ENCODE measurements at places on chromosomes 3 and 15. TPM values are rescaled to one million over a fixed set of nuclear protein-coding genes. Genes with fewer than 3 reads are reported as not detected.

The WDR49 gene
- not detected for total RNA-seq

The CCR9 gene
- not detected for total RNA-seq

The RBP2 gene
- not detected for total RNA-seq

The IL16 gene
- 6.7 TPM for total RNA-seq

The GP9 gene
- total RNA-seq, result not detected

The CYP8B1 gene
- not detected for total RNA-seq

The PLA2G4E gene
- total RNA-seq, result not detected

The CACNA1D gene
- total RNA-seq, result not detected

The IMPG2 gene
- total RNA-seq, result 0.17 TPM

The ADAMTSL3 gene
- 4.2 TPM for total RNA-seq

The ATP10A gene
- 20.8 TPM for total RNA-seq

The CHSY1 gene
- total RNA-seq, result 42.9 TPM

The SOX14 gene
- not detected for total RNA-seq

The ARL6IP5 gene
- total RNA-seq, result 134 TPM

The ZNF501 gene
- total RNA-seq, result 3.7 TPM

The MAPKAPK3 gene
- total RNA-seq, result 30.9 TPM

The POLQ gene
- total RNA-seq, result 0.09 TPM

The FGD5 gene
- total RNA-seq, result 1.8 TPM

The GRIP2 gene
- 0.17 TPM for total RNA-seq

The CFAP161 gene
- total RNA-seq, result not detected

The BLM gene
- 0.23 TPM for total RNA-seq

The ZXDC gene
- 16.1 TPM for total RNA-seq

The CCDC39 gene
- 0.23 TPM for total RNA-seq

The PGBD4 gene
- total RNA-seq, result 0.77 TPM

The NPAP1 gene
- total RNA-seq, result not detected

The TRH gene
- 0.85 TPM for total RNA-seq

The NCBP2 gene
- total RNA-seq, result 42.4 TPM

The TGM4 gene
- 0.17 TPM for total RNA-seq

The LSMEM2 gene
- not detected for total RNA-seq

The DNAH12 gene
- not detected for total RNA-seq

The NDN gene
- 201 TPM for total RNA-seq

The ZPLD1 gene
- total RNA-seq, result not detected

The OTOL1 gene
- not detected for total RNA-seq

The PSTPIP1 gene
- 0.85 TPM for total RNA-seq

The SEMA6D gene
- 4.8 TPM for total RNA-seq

The FGF7 gene
- 42.9 TPM for total RNA-seq

The LYZL4 gene
- total RNA-seq, result not detected

The WNT5A gene
- total RNA-seq, result 13.1 TPM

The SHISA5 gene
- 153 TPM for total RNA-seq

The CCDC54 gene
- not detected for total RNA-seq

The MON1A gene
- 8.9 TPM for total RNA-seq

The GPR27 gene
- not detected for total RNA-seq

The FBXO40 gene
- not detected for total RNA-seq

The VPS18 gene
- 30.7 TPM for total RNA-seq

The CFAP100 gene
- total RNA-seq, result not detected

The TMC3 gene
- under 0.01 TPM for total RNA-seq

The PIGB gene
- 16.0 TPM for total RNA-seq

The BUB1B gene
- 1.4 TPM for total RNA-seq

The ALAS1 gene
- 24.8 TPM for total RNA-seq

The SPATA12 gene
- not detected for total RNA-seq

The SNRPA1 gene
- 23.9 TPM for total RNA-seq

The SLC22A13 gene
- total RNA-seq, result not detected

Data from pericardium fibroblast (primary cell).